ENCODE measurements at places on chromosomes 1 and 21.

DNA sequence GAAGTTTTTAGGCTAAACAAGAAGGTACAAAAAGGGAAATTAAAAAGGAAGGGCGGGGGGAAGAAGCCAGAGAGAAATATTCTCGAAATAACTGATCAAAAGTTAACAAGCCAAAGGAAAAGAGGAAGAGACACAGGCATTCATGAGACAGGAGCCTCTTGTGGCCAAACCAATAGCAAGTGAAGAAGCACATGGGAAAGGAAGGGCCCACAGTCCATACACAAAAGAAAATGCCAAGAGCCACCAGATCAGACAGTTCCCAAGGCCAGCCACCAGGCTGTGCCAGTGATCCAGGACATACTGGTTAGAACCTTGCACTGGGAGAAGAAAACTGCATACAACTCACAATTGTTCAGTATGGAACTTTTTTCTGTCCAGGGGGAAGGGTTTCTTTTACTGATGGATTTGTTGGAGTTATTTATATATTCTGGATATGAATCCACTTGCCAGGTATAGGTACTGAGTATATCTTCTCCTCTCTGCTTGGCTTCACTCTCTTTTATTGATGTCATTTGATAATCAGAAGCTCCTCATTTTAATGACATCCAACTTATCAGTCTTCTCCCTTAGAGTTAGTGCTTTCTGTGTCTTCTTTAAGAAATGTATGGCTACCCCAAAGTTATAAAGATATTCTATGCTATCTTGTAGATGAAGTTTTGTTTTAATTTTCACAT, 76.8 kb downstream of the CD46 start:
- DNase-seq: no peak

- DNase-seq: no peak
Measured at GRCh38 chr21:14303731-14304488, 79.0 kb downstream of the HSPA13 start.

DNA sequence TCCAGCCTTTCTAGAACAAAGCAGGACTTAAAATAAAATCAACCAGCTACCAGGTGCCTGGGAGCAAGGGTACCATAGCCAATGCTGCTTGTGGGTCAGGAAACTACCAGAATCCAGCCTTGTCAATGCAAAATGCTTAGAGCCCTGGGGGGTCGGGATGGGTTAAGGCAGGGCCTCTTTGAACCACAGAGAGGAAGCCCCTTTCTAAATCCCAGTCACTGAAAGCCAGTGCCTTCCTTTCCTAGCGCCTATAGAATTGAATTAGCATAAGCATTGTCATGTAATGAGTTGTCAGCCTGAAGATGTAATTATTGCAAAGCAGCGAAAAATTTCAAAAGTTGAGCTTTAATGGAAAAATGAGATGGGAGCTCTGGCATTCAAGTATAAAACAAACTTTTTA, 176.6 kb upstream of the DAB1 start:
- DNase-seq: no peak

- peak; percentile 56 for DNase-seq
Measured at GRCh38 chr1:13702425-13703127, 2.6 kb downstream of the PRDM2 start.

GRCh38 chr1:151197863-151198253, 494 bp upstream of the PIP5K1A start:
- no peak for DNase-seq

DNA sequence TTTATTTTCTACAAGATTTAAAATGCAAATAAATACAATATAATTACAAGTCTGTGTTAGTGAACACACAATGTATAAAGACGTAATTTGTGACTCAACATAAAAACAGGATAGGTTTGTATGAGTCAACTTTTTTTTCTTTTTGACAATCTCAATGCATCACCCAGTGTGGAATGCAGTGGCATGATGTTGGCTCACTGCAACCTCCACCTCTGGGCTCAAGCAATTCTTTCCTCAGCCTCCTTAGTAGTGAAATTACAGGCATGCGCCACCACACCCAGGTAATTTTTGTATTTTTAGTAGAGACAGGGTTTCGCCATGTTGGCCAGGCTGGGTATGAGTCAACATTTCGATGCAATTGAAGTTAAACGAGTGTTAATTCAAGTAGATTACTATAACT, 5.9 kb upstream of the SPRR2E start:
- DNase-seq: no peak

DNA sequence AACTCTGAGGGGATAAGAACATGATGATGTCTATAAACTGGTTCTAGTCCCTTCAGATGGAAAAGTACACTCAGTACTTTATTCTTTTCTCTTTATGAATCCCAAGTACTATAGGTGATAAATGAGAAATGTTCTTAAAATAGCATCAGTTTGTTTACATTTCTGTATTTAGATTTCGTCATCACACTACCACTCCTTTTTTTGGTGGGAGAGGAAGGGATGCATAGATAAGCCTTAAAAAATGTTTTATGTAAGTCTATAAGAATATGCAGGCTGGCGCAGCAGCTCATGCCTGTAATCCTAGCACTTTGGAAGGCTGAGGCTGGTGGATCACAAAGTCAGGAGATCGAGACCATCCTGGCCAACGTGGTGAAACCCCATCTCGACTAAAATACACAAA, 144.8 kb downstream of the USP25 start:
- no peak for DNase-seq

DNA sequence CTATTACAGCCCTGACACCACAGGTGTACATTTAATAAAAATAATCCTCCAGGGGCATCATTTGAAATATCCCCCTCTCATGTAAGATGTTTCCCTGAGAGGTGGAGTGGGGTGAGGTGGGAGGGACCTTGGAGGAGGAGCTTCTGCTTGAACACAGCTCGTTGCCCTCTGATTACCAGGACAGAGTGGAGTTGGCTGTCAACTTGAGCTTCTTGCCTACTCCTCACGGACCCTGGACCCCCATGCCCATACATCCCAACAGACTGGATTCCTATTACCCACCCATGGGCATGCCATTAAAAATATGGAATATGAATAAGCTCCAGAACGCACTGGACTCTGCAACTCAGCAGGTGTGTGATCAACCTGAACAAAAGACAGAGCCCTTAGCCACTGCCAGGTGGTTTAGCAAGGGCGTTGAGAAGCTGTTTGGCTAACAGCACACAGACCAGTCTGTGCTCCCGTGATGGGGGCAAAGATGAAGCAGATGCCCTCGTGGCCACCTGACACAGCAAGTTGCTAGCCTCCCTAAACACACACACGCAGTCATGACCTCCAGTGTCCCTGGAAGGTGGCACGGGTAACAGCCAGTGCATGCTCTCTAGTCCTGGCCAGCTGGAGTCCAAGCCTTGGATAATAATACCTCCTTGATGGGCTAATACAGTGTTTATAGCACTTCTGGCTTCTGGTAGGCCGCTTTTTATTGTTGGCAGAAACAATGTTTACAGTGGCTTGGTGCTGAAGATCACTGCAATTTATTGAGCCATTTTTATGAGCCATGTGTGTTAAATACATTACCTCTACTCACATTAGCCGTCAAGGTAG, 155.0 kb downstream of the TOMM20 start:
- no peak for DNase-seq

DNA sequence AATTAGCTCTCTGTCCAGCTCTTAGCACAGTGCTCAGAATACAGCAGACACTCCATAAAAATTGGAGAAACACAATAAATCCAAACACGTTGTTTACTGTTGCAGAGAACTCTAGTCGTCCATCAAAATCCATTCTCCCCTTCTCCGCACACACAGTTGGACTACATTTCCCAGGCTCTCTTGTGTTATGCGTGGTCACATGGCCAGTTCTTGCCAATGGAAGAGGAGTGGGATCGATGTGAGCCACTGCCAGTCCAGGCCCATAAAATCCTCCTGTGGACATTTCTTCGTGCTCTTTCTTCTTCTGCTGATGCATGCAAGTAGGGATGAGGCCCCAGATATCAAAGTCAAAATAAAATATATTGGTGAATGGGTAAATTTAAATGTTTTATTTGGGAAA, 114.3 kb upstream of the FMN2 start:
- no peak for DNase-seq

- DNase-seq: no peak
Measured at GRCh38 chr21:44984428-44984791, 44.6 kb downstream of the SLX9 start.

GRCh38 chr1:94321662-94322061, 84.3 kb upstream of the ARHGAP29 start:
- no peak for DNase-seq

- DNase-seq: no peak
Measured at GRCh38 chr1:99465176-99465900, 180.6 kb upstream of the PALMD start.

DNA sequence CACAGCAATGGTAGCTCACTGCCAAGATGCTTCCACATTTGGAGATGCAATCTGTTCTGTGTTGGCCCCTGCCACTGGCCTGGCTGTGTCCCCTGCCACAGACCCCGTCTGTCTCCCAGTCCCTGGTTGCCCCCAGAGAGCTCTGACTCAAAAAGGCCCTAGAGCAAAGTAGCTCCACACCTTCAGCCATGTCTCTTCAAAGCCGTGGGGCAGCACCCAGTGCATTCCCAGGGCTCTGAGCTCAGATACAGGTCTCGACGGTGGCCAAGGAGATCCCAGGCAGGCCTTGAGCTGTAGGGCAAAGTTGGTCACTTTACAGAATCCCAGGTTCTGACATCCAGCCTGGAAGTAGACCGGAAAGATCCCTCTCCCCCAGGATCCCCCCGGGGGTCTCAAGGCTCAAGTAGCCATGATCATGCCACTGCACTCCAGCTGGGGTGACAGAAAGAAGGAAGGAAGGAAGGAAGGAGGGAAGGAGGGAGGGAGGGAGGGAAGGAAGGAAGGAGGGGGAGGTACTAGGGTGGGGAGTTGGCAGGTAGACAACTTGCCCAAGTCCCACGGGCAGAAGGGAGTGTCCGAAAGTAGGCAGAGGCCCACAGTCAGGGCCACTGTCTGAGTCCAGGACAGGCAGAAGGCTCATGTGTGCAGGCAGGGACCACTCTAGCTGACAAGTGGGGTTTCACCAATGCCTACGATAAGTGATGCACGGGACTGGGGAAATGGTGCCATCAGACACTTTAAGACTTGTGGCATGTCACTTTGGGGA, 4.8 kb upstream of the ARF1 start:
- no peak for DNase-seq

GRCh38 chr1:113542221-113542701, 151.9 kb downstream of the MAGI3 start:
- DNase-seq: no peak

DNA sequence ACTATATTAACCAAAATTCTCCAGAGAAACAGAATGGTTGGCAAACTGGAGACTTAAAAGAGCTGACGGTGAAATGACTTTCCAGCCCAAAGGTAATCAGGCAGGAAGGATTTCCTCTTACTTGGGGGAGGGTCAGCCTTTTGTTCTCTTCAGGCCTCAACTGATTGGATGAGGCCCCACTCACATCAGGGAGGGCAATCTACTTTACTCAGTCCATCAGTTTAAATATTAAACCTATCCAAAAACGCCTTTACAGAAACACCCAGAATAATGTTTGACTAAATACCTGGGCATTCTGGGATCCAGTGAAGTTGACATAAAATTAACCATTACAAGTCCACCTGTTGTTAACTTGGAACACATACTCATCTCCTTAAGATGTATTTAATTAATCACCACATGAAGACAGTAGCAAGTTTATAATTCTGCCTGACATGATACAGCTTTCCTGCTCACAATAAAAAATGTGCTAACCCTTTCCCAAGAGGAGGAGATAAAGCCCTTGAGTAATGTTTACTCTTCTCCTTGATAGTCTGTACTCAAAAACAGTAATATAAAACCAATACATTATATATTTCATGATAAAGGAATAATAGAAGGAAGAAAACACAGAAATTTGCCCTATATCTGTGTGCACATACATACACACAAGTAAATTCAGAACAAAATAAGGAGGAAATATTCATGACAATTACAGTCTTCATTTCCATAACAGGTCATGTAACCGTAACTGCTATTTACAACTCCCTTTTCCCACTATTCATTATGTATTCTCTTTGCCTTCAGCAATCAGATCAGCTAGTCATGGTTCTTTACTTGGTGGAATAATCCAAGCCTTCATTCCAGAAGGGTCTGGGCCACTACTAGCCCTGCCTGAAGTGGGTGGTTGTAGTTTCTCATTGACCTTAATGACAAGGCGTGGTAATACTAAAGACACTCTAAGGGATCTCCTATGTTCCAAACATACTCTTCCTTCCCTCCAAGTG, 107.5 kb upstream of the RUNX1 start:
- DNase-seq: no peak

DNA sequence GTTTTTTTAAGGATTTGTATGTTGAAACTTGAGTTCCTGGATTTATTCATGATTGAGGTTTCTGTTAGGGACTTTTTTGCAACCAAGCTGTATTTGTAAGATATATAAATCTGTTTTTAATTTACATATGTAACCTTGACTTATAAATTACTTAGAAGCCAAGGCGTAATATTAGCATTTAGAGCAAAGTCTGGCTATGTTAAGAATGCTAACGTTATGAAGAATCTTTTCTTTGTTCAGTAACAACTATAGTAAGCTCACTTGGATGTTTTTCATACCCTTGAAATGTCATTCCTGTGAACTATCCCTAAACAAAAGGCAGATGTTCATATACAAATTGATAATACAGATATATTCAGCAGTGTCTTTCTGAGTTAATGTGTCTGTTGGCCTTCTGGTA, 155.3 kb downstream of the MAGI3 start:
- no peak for DNase-seq

DNA sequence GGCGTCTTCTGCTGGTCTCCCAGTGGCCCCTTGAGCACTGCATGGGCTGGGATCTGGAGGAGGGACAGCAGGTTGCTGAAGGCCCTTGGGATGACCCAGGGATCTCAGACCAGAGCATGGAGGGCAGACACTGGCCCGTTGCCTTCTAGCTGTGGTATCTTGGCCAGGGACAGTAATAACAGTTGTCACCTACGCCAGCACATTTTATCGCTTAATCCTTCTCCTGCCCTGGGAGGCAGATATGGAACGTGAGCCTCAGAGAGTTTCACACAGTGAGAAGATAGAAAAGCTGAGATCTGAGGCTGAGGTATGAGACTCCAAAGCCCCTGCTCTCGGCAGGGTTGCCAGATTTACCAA, 40.1 kb upstream of the RD3 start:
- no peak for DNase-seq

GRCh38 chr21:46092811-46093667, 4.9 kb upstream of the COL6A2 start:
- DNase-seq: no peak

- no peak for DNase-seq
Measured at GRCh38 chr1:39573097-39573465, 3.5 kb downstream of the PABPC4 start.

GRCh38 chr1:229159668-229160544, 111.0 kb upstream of the RAB4A start:
- DNase-seq: no peak

Data from GM19239 (cell line).